ENCODE measurements at places on chromosomes 13 and 19.

GRCh38 chr19:39053276-39054090 is 21.1 kb upstream of the FBXO27 start:
- DNase-seq = no peak

- DNase-seq = peak; percentile 21
Observed at GRCh38 chr19:3324405-3324856, 42.0 kb upstream of the NFIC start.

GRCh38 chr13:44053208-44053607 is 173.5 kb downstream of the LACC1 start:
- DNase-seq = no peak

- DNase-seq = peak; percentile 0
Observed at GRCh38 chr13:57123681-57124080, 17.0 kb upstream of the PRR20A start.

GRCh38 chr13:41282129-41282571 is 18.8 kb upstream of the MTRF1 start:
- no peak for DNase-seq

GRCh38 chr13:34738254-34738992 is 203.6 kb upstream of the NBEA start:
- no peak for DNase-seq

DNA sequence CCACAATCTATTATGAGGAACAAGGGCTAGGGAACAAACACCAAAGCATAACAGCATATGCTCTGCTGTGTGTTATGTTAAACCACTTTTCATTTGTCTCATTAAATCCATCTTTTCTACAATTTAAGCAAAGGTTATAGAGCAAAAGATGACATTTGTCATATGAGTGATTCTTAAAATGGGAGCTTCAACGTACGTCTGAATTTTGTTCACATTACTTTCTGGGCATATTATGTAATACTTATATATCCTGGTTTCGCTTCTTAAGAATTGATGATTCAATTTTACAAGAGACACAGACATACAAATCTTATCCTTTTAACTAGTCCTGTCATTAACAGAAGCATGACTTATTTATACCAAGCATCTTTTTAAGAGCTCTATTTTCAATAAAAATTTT is 3.3 kb upstream of the TPP2 start:
- no peak for DNase-seq

GRCh38 chr19:17580470-17581144 is 25.2 kb downstream of the COLGALT1 start:
- no peak for DNase-seq

DNA sequence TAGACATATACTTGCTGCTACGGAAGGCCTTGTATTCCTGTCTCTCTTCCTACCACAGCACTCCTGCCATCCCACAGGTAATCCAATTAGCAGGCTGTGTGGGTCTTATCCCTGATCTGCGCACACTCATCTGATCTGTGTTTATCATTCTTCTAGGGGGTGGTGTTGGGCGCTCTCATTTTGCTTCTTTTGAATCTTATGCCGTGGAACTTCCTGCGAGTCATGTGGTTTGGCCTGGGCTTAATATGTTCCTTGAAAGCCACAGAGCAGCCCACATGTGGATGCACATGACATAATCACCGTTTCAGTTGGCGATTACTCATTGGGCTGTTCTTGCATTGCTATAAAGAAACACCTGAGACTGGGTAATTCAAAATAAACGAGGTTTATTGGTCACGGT is 7.5 kb downstream of the RASA3 start:
- DNase-seq = peak; percentile 83

DNA sequence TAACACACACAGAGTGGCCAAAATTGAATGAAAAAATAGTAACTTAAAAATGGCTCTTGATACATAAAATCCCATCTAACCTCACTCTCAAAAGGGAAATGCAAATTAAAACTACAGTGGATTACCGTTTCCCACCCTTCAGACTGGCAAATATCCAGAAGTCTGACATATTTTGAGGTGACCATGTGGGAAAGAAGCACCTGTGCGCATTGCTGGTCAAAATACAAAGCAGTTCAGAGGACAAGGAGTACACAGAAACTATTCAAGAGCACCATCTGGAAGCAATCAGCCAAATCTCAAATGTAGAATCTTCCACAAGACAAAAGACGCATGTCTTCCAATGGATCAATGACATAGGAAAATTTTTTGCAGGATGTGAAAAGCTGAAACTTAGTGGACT is 23.2 kb downstream of the NALCN start:
- DNase-seq = peak; percentile 29

DNA sequence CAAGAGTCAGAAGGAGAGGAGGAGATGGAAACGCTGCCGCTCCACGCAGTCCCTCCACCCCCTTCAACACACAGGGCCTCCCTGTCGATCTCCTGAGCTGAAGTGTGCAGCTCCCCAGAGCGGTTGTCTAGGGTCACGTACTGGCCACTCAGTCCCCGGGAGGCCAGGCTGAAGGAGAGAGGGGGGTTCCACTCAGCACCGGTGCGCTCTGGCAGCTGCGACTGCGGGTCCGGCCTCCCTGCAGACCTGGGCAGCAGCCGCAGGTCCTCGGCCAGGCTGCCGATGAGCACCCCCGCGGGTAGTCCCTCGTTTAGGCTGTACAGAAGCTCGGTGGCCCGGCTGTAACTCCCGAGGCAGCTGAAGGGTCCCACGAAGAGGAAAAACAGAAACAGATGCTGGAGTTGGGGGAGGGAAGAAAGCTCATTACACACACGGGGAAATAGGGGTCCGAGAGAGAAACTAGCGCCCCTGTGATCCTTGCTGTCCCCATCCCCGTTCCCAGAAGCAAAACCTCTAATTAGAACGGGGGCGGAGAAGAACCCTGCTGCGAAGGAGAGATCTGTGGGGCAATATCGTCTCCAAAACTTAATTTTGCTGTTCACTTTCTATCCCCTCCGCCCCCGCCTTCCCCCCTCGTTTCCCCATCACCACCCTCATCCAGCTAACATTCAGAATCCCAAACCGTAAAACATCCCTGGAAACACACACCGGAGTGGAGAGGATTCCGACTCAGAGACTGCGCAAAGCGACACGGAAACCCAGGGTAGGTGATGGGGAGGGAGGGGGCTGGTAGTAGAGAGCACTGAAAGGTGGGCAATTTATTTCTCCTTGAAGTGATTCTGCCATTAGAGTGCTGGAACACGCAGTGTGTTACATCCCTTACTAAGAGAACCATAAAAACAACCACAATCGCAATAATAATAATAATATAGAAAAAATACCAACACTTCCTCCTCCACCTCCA is 1.8 kb downstream of the PCDH20 start:
- DNase-seq = no peak

DNA sequence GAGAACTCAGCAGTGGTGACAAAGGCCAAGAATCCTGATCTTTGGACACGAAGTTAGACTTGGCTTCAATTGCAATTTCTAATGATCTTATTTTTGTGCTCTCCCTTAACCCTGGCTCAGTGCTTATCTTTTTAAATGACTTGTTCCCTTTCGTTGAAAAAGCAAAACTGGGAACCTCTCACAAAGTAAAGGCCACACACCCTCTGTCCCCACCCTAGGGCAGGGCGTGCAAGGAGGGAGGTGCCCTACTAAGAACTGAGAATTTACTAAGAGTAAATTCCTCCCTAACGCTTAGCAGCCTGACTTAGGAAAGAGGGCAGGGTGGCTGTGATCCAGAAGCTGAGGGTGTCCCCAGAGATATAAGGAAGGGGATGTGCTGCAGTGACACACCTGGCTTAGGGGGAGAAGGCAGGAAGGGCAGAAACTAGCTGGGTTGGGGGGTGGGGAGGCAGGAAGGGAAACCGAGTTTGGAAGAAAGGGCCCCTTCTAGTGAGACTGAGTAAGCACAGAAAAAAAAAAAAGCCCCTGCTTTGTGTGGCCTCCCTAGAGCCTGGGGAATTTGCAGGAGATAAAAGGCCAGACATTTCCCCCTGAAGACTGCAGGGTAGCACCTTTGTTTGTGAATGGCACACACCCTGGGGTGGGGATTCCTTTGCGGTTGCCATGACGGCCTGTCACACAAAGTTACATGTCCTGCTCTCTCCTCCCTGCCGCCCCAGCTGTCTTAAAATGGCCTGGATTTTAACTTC is 435.1 kb downstream of the EFNB2 start:
- DNase-seq = no peak

DNA sequence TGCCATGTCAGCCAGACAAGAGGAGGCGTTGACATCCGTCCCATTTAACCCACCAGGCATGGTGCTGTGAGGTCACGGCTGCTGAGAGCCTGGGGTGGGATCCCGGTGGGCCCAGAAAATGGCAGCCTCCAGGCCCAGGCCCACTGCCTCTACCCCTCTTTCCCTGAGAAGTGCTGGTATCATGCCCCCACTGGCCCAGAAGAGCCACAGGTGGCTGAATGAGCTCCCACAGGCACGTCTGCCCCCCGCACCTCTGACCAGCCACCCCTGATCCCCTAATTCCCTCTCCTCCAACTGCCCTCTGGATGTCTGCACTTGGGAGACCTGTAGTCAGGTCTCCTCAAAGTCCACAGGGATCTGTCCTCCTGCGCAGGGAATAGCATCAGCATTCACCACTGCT is 37.3 kb upstream of the KCTD15 start:
- no peak for DNase-seq

DNA sequence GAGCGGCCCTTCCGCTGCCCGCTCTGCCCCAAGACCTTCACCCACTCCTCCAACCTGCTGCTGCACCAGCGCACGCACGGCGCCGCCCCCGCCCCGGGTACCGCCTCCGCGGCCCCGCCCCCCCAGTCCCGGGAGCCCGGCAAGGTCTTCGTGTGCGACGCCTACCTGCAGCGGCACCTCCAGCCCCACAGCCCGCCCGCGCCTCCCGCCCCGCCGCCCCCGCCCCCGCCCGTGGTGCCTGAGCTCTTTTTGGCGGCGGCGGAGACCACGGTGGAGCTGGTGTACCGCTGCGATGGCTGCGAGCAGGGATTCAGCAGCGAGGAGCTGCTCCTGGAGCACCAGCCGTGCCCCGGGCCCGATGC is 3.2 kb upstream of the NAT14 start:
- DNase-seq = no peak

DNA sequence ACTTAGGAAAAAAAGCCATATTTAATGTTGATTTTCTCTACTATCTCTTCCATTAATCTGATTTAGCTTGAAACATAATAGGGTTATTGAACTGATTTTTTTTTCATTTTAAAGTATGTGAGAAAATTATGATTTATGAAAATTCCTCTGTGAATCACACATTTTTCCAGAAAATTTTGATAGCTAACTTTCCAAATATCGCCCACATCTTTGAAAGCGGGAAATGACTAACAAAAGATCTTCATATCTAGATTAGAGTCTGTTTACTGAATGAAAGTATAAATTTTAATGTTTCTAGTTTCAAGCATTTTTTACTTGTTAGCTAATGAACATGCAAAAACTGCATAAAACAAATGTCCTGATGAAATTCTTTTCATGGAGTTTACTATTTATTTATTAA is 97.4 kb downstream of the POSTN start:
- DNase-seq = no peak

DNA sequence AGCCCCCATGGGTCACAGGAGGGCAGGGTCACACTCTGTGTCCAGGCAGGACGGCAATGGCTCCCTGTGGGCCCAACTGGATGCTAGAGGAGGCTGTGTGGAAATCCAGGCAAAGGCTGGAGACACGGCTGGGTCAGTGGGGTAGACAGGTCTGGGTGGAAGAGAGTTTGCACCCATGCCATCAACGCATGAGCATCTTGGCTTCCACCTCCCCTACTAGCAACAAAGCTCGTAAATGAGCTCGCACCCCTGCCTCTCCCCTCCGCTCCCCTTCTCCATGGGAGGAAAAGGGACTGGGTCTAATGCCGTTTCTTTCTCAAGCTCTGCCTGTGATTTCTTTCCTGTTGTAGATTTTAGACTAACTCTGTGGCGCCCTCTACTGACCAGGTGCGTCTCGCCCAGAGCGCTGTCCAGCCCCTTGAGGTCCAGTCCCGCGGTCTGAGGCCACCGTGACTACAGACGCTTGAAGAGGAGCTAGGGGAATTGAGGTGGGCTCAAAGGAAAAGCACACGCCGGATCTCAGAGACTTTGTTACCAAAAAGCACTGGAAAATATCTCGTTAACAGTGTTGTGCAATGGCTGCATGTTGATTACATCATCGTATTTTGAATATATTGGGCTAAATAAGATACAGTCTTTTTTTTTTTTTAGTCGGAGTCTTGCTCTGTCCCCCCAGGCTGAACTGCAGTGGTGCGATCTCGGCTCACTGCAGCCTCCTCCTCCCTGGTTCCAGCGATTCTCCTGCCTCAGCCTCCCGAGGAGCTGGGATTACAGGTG is 50.7 kb upstream of the USP29 start:
- no peak for DNase-seq

DNA sequence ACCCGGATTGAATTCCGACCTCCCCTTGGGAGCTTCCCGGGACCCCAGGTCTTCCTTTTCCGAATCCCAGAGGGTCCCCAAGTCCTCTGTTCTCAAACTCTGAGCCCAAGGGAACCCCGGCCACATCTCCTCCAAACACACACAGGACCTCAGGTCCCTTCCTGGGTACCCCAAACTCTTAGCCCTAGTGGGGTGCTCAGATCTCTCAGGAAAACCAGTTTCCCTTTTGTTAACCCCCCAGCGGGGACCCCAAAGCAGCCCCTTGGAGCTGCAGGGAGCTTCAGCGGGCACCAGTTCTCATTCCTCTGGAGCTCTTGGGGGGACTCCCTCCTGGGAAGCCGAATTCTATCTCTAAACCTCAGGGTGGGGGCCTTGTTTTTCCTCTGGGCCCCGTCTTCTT is 774 bp downstream of the CACNG6 start:
- no peak for DNase-seq

- peak; percentile 30 for DNase-seq
Observed at GRCh38 chr13:47555235-47555634, 445.8 kb downstream of the SUCLA2 start.

Measured in fibroblast of upper back skin (primary cell).